OCI-M1 (cell line): ENCODE measurements at places on chromosomes 12 and 14.

DNA sequence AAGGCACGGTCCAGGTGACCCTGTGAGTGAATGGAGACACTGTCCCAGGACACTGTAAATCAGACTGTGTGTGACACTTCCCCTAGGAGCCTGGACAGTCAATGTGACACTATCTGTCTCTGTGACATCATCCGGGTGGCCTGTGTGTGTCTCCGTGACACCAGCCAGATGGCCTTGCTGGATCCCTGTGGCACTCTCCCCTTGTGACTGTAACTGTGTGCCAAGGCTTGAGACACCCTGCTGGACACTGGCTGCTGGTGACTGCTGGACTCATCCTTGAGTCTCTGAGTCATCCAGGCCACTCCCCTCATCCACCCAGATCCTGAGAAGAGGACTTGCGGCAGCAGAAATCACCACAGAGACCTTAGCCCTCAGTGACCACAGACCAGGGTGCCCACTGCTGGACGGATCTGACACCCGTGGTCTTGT, 51.6 kb downstream of the MVK start:
- DNase-seq, result no peak

DNA sequence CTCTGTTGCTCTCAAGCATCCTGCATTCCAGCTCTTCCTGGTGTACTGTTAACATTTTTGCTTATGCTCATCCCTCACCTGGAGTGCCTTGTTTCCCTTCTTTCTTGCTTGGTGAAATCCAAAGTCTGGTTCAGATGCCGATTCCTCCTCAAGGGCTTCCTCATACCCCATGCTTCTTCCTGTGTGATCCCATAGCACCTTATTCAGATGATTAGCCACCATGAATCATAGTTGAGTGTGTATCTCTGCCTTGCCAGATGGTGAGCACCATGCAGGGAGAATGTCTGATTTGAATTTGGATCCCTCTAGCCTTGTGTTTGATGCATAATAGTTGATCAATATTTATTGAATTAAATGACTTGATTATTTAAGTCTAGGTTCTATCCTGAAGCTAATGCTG, 39.4 kb upstream of the ANO4 start:
- no peak for DNase-seq

DNA sequence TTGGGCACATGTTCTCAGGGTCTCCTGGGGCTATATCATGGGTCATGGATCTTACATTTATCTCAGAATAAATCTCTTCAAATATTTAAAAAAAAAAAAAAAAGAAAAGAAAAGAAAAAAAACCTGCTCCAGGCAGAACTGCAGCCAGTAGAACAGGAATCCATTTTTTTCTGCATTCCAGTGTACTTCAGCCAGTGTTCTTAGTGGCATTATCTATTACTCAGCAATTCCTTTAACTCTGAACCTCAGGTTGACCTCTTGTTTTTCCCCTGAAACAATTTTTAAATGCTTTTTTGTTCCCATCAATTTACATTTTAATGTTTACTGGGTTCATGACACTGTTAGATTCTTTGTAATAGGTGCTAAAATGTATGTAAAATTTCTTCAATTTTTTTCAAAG, 66.7 kb upstream of the STXBP6 start:
- DNase-seq, result no peak

DNA sequence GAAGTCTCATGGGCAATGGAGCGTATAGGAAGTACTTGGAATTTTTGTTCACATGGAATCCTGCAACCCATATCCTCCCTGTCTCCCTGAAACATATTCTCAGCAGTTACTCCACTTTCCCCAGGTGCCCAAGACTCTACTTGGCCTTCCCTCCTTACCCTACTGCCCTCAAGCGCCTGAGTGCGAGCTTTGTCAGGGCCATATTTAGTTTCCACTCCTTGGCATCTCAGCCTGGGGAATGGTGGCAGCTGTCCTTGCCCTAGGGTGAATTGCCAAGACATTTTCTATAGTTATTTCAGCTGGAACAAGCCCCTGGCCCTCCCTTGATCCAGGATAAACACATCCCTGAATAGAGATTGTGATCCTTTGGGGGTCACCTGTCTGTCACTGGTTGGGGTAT, 569.3 kb upstream of the LRFN5 start:
- DNase-seq, result no peak

DNA sequence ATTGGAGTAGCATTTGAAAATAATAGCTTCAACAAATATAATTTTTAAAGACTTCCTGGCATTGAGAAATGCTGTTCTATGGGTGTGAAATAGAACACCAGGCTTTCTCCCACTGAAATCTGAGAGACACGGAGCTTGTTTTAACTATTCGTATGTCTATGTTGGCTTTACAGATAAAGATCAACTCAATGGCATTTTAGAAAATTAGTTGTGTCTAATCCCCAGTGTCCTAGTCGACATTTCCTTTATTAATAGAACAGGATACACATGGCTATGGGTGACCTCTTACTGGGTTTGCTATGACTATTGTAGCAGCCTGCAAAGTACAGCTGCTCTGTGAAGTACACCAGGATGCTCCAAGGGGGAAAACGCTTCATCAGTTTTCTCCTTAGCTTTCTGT, 159.3 kb downstream of the SLC25A21 start:
- DNase-seq, result no peak

DNA sequence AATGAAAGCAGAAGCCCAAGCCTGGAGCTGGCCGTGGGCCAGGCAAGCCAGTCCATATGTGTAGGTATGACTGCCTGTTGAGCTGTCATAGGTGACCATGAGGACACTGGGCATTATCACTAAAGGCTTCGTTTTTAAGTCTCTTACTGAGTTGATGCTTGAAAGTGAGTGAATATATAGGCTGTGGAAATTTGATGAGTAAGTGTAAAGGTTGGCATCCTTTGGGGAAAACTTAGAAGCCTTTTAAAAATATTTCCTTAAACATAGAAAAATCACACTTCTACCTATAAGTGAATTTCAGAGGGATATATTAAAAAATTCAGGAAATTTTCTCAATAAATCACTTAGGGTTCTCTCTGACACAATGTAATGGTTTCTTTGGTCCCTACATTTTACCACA, 396.5 kb downstream of the FOXG1 start:
- no peak for DNase-seq

GRCh38 chr12:56699020-56699661, 11.1 kb upstream of the PTGES3 start:
- DNase-seq, result peak; percentile 85

- peak; percentile 47 for DNase-seq
Measured at GRCh38 chr14:46769292-46769691, 117.7 kb upstream of the RPL10L start.

DNA sequence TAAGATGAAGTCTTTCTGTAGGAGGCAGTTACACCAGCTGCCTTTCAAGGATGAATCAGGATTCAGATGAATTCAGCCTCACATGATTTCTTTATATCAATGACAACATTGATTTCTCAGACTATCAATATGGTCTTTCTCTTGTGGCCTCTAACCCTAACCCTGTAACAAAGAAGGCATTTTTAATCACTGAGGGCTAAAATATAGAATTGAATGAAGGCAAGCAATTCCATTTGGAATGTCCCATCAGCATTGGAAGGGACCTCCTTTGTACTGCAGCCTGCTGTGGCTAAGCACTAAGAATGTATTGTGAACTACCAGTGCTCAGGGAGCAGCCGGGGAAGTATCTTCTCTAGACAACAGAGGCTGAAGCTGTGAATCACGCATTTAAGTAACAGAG, 90.6 kb upstream of the FRMD6 start:
- DNase-seq, result no peak

DNA sequence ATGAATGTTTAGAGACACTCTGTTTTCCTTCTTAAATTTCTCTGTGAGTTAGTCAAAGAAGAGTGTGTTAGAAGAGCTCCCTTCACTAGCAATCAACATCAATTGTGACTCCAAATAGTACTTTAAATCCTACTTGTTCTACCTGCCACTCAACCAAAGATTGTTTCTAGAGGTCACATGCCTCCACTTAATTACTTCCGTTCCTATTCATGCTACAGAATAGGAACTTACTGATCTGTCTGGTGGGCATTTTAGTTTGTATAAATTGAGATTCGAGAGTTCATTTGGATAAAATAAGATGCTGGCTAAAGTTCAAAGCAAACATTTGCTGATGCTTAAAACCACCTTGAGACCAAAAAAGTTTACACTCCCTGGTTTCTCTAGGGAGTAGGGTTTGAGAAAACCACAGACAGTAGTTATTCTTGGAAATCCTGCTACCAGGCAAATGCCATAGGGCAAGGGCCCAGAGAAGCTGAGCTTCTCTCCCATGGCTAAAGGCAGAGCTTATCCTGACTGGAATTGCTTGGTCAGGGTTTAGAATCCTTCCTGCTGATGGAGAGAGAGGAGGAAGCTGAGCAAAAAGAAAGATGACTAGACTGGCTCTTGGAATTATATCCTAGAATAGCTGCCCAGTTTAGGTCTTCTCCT, 389.6 kb upstream of the ATP2B1 start:
- DNase-seq, result no peak

GRCh38 chr12:67535176-67535575, 113.4 kb upstream of the DYRK2 start:
- no peak for DNase-seq

DNA sequence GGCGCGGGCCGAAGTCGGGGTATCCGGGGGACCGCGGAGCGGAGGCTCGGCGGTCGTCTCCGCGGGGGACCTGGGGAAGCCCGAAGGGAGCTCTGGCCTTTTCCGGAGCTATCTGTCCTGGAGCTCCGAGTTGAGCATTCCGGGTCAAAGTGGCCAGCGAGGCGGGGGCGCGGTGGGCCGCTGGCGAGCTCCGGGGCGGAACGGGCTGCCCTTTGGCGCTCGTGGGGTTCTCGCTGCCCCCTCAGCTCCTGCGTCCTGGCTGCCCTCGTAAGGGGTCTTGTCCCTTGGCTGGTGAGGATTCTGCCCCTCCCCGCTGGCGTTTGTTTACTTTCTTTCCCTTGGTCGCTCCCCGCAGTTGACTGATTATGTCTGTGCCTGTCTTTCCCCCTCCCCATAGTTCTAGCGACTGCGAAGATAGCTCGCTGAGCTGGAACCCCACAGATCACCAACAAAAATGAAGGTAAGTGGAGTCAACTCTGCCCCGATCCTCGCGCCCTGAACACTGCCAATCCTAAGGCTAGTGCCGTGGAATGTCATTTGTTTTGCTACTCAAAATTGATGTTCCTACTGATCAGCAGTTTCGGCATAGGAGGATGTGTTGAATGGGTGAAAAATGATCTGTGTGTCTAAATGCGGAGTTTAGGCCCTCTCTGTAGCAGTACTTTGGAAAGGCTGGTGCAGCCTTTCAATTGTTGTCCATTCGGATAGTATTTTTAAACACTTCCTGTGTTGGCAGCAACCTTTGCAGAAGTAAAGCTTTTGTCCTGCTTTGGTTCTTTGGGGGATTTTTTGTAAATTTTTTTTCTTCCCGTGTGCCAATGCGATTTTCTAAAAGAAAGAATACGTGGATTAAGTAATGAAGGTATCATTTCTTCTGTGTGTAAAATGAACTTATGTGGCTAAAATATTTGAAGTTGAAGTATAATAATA, 1.3 kb downstream of the ARID4A start:
- peak; percentile 43 for DNase-seq

DNA sequence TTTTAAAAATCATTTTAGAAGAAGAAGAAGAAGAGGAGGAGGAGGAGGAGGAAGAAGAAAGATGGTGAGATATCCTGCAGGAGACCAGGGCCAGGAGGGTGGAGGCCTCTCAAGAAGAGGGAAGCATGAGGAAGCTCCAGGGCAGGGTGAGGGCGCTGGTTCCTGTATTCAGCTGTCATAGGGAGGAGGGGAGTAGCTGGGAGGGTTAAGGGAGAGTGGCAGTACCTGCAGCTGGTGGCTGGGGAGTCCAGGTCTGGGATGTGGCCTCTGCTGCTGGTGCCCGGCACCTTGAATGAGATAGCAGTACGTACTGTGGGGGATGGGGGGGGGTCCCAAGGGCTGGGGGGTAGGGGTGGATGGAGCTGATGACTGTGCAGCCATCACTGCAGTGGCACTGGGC, 9.8 kb downstream of the RBP5 start:
- peak; percentile 59 for DNase-seq

DNA sequence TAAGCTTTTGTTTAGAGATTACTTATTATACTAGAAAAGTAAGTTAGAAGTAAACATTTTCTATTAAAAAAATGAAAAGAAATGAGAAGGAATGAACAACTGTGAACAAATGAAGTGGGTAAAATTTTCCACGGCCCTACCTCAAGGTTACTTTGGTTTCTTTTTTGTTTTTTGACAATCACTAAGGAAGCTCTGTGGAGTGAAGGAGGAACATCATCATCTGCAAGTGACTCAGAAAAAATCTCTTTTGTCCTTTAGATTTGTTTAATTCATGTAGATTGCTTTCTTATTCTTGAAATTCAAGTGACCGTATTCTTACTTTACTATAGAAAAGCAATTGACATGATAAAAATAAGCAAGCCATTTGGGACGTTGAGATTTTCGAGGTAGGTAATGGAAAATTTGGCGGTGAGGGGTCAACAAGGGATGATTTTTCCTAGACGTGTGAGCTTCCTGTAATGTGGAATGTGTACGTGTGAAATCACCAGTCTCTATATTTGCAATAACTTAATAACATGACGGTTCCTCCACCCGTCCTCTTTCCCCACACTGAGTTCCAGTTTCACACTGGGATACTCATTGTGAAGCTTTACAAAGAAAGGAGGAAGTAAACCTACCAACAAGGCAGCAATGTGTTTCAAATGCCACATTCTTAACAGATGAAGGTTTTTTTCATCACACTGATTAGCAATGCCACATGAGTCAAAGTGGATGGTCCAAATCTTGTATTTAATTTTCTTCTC, 62.3 kb upstream of the EGLN3 start:
- peak; percentile 70 for DNase-seq

DNA sequence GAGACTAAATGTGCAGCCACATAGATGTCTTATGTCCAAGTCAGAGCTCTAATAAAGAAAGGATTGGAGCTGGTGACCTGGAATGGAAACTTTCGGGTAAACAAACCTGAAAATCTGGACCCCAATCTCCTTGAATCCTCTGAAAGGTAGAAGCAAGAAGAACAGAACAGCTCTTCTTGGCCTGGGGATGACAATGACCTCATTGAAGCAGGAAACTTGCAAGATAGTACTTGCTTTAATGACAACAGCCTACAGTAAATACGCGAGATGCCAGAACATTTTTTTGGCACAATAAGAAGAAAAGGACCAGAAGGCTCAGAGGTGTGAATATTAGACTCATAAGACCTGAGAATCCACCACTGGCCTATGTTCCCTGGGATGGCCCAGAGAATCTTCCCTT, 4.1 kb upstream of the PRIMA1 start:
- no peak for DNase-seq

- no peak for DNase-seq
Measured at GRCh38 chr12:112149596-112149995, 24.2 kb downstream of the TRAFD1 start.
